ENCODE measurements at places on chromosomes 2 and 18.

- no peak for DNase-seq
Observed at GRCh38 chr2:23637011-23637778, 252.2 kb downstream of the KLHL29 start.

DNA sequence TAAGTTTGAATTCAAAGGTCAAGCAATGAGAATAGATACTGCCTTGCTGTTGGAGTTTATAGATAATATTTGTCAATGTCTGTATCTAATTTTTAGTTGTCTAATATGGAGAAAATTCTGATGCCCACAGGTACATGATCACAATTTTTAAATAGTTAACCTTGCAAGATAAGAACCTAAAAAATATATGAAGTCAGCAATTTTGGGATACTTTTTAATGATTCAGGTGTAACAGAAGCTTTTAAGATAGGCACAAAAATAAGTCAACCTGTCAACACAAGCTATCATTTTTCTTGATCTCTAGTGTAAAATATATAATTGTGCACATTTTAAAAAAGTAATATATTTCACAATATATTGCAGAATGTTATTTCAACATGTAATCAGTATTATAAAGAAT, 92.5 kb upstream of the IL1R2 start:
- no peak for DNase-seq

DNA sequence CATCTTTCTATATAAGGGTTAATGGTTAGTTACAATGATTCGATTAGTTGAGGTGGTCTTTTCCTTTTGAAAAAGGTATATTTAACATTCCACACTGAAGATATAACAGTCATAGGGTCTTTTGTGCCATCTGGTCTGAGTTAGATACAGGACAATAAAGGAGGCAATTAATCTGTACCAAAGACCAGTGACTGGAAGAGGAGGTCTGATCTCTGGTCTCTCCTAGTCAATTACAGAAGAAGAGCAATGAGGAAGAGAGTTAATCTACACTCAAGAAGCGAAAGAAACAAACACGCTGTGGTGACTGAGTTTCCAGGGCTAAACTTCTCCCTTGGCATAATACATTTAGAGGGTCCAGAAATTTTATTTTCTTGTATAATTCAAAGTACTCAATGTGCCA, 20.7 kb upstream of the RMDN2 start:
- DNase-seq, result no peak

GRCh38 chr2:144520756-144521487, 1.0 kb upstream of the ZEB2 start:
- no peak for DNase-seq

DNA sequence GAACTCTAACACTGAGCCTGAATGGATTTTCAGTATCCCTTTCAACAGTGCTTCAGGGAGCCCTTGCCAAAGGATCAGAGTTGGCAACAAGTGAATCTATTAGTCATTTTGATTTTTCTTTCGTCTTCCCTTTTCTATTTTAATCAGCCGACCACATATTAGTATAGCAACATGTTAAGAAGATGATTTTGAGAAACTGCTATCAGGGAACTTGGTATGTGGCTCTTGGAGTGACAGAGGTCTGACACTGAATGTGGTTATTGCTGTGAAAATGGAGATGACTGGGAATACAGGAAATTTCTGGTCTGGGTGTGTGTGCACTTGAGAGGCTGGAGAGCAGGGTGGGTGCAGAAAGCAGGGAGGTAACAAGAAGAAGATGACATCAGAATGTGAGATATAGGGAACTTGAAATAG, 28.7 kb upstream of the IL1RL1 start:
- no peak for DNase-seq

GRCh38 chr2:162233197-162233596, 10.0 kb downstream of the FAP start:
- DNase-seq, result no peak
